ENCODE measurements at places on chromosomes 1 and 21.
A peak's percentile ranks its signal among the peaks of the same experiment; 100 is the strongest.

DNA sequence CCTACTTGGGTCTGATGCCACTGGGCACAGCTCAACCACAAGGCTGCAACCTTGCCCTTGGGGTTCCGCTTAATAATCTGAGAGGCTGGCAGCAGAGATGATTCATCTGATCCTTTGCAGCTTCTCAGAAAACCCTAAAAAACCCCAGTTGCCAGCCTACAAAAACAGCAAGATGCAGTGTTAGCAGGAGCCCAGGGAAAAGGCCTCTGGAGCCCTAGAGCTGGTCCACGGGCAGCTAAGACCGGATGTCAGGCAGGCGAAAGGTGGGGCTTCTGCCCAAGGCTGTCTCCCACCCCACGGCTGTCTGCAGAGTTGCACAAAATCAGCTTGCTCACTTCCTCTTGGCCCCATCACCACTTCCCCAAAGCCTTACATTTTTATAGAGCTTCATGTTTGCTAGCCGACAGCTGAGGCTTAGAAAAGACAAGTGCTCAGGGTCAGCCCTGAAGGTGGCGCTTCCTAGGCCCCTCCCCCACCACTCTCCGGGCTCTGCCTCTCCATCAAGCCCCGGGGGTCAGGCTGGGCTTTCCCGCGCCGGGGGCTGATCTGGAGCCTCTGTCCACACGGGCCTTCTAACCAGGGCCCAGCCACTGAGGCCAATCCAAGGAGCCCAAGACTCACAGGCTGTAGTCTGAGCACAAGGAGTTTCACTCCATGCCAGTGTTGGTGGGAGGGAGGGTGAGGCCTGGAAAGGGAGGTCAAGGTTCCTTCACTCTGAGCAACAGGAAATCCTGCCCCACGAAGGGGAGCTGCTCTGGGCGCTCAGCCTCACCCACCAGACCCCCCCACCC is 4.2 kb upstream of the ADORA3 start:
- DNase-seq = peak; percentile 93

DNA sequence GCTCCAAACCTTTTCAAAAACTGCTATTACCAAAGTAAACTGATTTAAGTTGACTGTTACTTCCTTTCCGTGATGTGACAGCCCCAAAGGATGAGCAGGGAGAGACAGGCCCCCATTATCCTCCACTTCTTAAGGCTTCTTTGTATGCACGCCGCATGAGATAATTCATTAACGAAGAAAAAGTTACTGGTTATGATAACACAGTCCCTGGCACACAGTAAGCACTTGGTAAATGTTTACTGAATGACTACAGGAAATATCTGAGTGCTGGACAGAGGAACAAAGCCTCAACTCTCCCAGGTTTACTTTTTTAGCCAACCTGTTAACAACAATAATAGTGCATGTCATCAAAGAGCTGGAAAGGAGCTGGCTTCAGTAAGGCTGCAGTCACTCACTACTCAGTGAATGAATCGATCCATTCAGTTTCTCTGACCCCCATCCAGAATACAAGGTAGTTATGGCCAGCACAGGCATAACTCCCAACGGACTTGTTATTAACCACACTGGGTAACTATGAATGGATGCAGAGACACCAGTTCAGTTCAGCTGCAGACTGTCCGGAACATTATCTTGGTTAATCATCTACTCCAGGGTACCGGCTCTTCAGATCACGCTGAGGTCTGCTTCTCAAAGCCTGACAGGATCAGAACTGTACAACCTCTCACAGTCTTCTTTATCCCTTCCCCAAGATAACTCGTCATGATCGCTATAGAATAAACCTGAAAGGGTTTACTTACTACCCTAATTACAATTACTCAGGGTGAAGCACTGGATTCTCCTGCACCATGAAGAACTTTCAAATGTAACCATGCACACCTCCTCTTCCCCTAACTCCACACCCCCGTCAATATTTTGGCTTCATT is 58.3 kb downstream of the TGFBR3 start:
- no peak for DNase-seq

- no peak for DNase-seq
Measured at GRCh38 chr1:165869343-165869742, 41.9 kb downstream of the UCK2 start.

- no peak for DNase-seq
Measured at GRCh38 chr1:63524201-63524600, 876 bp downstream of the EFCAB7 start.

- DNase-seq = no peak
Measured at GRCh38 chr1:181778640-181779260, 282.8 kb downstream of the ZNF648 start.

GRCh38 chr1:17558954-17559614 is 19.6 kb downstream of the ARHGEF10L start:
- DNase-seq = no peak

DNA sequence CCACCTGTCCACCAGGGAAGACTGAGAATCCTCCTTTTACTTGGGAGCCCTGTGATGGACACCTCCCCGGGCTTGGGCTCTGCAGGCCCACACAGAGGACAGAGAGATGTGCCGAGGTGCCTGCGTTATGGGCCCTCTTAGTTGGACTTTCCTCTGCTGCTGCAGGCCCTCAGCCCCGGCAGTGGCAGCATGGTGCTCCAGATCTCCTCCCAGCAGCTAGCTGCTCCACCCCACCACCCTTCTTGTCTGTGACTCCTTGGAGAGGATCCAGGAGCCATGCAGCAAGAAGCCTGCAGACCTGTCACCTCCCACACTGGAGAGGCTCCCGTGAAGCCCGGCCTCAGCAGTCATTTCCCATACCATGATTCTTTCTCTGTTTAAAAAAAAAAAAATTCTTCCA is 27.4 kb downstream of the PHGDH start:
- no peak for DNase-seq

- DNase-seq = peak; percentile 35
Measured at GRCh38 chr1:107926436-107927080, 38.4 kb downstream of the VAV3 start.
